ENCODE measurements at places on chromosomes 3 and 15.
A peak's percentile ranks its signal among the peaks of the same experiment; 100 is the strongest.

DNA sequence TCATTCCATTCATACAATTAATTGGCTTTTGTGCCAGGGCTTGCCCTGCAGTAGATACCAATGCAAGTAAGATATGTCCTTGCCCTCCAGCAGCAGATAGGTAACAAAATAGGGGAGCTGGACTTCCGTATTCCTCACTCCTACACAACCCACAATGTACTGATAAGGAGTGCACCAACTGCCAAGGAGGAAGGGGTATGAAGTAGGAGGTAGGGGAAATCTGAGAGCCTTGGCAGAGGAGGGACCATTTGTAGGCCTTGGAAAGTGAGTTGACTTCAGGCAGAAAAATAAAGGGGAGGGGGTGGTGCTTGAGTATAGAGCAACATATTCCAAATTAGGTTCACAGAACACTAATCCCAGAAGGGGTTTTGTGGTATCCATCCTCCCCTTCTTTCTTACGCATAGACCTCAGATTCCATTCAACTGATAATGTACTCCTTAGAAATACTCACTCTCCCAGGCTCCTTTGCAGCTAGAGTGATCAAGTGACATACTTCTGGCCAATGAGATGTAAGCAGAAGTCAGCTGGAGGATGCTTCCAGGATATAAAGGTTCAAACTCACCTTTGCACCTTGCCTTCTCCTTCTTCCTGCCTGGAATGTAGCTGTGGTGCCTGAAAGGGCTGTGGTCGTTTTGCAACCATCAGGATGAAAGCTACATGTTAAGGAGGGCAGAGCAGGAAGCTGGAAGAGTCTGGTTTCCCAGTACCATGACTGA, 127.1 kb upstream of the SMAD3 start:
- no peak for DNase-seq

- no peak for DNase-seq
These were observed 35.2 kb downstream of the PTPN23 start for GRCh38 chr3:47416041-47416440.

DNA sequence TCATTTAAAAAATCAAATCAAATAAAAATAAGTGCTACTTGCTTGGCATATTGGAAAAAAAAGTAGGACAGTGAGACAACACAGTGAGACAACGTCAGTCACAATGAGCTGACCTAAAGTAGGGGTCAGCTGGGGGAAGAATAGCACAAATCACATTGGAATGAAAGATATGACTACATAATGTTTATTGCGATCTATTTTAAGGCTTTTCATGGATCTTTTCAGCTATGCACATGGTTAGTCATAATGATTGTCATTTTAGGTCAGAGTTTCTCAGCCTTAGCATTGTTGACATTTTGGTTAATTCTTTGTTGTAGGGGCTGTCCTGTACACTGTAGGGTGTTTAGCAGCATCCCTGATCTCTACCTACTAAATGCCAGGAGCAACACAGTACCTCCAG, 44.5 kb downstream of the CMSS1 start:
- peak; percentile 80 for DNase-seq

- DNase-seq, result no peak
These were observed 149.5 kb downstream of the SV2B start for GRCh38 chr15:91249591-91249990.

DNA sequence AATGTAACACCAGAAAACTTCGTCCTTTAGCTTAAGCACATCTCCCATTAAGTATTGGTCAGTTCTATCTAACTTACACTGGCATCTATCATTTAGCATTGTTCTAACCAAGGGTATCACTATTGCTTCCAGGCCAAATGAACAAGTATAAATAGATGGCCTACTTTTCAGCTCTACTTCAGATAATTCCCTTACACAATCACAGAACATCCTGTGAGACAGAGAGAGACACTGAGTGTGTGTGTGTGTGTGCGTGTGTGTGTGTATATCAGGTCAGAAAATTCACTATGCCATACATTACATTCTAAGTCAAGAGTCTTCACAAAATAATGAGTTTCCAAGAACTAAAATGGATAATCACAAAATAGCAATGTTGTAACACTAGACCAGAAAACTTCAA, 39.1 kb downstream of the SCAPER start:
- DNase-seq, result peak; percentile 17

GRCh38 chr3:55480911-55481743, 6.0 kb downstream of the WNT5A start:
- DNase-seq, result peak; percentile 75

- DNase-seq, result peak; percentile 57
These were observed 49.3 kb downstream of the CMTM6 start for GRCh38 chr3:32453346-32453745.

Measured in fibroblast of mammary gland (primary cell).